ENCODE measurements at places on chromosomes 12 and 14.

DNA sequence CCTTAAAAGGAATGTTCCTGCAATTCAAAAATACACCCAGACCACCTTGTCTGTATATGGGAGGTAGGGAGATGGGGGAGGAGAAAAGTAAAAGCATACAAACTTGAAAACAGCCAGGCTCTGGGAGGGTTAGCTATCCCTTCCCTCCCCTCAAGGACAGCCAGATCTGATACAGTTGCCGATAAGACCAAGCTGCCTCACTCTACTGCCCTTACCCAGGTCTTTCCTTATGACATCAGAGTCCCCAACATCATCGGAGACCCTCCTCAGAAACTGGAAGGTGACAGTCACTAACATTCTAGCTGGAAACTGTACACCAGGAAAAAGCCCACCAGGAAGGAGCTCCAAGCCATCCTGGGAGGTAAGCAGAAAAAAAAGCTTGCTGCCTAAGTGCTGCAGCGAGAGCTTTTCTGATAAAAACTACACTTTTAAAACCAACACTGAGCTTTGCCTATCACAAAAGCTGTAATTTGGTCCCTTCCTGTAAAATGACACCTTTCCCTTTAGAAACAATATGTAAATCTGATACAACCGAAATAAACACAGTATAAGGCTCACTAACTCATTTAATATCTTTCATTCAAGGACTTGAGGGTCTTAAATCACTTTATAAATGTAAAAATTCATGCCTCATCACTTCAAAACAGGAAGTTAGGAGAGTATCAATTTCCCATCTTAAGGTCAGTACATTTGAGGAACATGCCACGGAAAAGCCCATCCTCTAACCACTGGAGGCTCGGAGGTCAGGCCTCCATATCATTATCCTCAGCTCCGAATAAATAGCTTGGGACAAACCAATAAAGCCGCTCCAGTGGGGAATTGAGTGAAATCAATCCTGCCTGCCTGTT is 20.4 kb upstream of the PLEKHH1 start:
- no peak for DNase-seq

- DNase-seq, result no peak
These were observed 15.7 kb downstream of the RTL1 start for GRCh38 chr14:100887728-100888335.

DNA sequence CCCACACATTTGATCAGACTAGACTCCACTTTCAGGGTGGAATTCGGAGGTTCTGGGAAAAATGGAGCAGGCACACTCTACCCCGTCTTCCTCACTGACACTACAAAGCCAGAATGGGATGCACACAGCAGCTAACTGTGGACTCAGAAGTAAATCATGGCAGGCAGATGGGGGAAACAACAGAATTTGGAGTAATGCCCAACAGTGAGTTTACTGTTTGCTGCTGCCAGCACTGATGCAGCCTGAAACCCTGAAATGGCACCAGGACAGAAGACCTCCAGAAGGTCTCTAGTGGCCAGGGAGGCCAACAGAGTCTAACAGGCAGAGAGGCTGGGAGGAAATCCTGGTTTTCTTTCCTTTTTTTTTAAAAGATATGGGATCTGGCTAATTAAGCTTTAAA is 24.6 kb downstream of the KCTD10 start:
- no peak for DNase-seq

- DNase-seq, result no peak
These were observed at the start of gene TBX5 for GRCh38 chr12:114405519-114406271. TSS of gene TBX5 (minus strand) at chr12:114406144. CDS start at chr12:114403898, 2,246 bp downstream.

DNA sequence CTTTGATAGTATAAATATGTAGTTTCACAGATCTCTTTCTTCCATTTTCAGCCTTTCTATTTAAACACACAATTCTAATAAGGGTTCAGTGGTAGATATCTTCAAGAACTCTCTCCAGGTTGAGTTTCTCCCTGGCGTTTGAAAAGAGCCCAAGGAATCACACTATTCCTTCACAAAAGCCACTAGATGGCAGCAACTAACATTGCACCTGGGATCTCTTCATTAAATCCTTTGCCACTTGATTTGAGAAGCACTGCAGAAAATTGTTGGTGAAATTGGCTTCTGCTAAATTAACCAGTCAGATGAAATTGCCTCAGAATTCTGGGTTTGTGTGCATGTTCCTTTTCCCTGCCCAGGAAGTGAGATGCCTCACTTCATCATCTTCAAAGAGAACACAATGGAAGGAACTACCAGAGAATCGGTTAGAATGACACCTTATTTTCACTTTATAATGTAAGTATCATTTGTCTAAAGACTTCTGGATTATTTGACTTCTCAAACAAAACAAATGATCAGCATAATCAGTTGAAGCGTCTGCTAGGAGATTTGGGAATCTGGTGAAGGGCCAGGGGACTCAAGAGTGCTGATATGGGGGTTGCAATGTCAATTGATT is 6.8 kb downstream of the CCDC198 start:
- DNase-seq, result no peak

DNA sequence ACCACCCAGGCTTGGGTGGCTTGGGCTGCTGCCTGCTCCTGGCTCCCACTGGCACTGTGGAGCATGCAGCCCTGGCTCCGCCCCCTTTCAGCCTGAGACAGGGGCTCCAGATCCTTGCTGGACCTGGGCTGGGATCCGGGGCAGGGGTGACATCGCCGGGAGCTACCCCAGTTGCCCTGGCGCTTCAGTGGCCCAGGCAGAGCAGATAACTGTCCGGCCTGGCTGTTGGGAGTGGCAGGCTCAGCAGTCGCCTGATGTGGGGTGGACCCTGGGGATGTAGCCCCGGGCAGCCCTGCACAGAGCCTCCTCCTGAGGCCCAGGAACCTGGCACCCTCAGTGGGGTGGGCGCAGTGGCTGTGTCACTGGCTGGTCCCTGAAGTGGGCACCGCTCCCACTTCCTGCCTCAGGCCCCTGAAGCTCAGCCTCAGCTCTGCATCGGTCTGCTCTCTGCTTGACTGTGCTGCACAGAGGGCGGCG is 57.9 kb downstream of the FUT8 start:
- no peak for DNase-seq

DNA sequence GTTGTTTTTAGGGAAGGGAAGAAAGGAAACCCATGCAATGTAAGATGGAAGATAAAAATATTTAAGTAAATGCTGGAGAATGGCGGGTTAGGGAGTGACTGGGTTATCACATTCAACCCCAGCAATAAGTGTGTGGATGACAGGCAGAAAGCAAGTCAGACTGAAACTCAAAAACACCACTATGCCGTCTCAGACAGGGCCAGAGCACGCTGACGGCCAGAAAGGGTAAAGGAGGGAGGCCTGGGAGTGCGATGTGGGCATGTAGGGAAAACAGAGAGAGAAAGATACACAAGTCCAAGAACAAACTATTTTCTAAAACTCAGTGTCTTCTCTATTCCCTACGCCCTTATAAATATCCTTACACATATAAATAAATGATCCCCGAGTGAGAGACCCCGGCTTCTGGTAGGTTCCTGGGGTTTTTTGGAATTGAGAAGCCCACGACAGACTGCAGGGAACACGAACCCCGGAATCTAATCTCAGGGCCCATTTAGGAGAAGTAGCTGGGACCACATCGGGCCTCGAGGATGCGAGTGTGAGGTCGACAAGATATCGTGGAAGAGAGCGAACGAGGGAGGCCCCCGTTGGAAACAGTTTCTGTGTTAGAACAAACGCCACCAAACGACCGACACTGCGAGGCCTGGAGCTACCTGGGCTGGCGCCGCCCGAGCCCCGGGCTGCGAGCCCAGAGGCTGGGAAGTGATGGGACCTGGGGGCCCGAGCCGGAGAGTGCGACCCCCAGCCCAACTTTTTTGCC is 735 bp upstream of the OTX2 start:
- DNase-seq, result no peak

DNA sequence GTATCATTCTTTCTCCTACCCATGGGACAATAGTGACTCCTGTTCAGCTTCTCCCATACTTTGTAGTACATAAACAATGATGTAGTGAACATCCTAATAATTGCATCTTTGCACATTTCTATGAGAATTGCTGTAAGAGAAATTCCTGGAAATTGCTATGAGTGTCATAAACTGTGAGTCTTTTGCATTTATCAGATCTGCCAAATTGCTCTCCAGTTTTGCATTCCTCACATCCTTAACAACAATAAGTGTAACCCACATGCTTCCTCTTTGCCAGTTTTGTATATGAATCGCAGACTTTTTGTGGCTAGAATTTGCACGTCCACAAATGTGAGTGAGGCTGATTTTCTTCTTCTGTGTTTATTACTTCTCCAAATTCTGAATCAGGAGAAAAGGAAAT is 124.0 kb upstream of the TBX5 start:
- DNase-seq, result no peak

GRCh38 chr12:51970904-51971646 is 19.6 kb downstream of the ACVR1B start:
- no peak for DNase-seq

DNA sequence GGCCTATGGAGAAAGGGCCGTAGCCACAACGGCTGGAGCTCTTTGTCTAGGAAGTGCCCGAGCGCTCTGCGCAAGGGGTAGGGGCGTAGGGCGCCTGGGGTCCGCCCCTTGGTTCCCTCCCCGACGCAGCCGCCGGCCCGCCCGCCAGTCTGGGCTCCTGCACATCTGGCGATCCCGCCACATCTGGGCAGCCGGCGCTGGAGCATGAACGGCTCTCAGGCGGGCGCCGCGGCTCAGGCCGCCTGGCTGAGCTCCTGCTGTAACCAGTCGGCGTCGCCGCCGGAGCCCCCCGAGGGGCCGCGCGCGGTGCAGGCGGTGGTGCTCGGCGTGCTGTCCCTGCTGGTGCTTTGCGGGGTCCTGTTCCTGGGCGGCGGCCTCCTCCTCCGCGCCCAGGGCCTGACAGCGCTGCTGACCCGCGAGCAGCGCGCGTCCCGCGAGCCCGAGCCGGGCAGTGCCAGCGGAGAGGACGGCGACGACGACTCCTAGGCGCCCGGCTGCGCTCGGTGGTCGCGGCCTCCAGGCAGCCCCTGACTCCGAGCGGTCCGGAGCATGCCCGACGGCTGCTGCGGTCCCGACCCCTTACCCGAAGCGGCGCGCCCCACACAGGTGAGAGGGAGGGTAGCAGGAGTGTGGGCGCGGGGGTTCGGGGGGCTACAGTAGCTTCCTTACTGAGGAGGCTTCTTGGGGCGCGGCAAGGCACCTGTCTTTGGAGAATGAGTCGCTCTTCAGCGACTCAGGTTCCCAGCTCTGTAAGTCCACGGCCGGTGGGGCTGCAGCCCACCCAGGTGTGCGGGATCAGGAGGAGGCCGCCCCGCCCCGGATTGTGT is at the start of gene SMIM41:
Gene SMIM41 (plus strand): TSS at position 129 of the 827 bp plus-strand sequence. CDS start 76 bp downstream, at position 205.
- DNase-seq, result no peak

GRCh38 chr12:72869024-72869423 is 596.9 kb downstream of the TRHDE start:
- DNase-seq, result no peak

DNA sequence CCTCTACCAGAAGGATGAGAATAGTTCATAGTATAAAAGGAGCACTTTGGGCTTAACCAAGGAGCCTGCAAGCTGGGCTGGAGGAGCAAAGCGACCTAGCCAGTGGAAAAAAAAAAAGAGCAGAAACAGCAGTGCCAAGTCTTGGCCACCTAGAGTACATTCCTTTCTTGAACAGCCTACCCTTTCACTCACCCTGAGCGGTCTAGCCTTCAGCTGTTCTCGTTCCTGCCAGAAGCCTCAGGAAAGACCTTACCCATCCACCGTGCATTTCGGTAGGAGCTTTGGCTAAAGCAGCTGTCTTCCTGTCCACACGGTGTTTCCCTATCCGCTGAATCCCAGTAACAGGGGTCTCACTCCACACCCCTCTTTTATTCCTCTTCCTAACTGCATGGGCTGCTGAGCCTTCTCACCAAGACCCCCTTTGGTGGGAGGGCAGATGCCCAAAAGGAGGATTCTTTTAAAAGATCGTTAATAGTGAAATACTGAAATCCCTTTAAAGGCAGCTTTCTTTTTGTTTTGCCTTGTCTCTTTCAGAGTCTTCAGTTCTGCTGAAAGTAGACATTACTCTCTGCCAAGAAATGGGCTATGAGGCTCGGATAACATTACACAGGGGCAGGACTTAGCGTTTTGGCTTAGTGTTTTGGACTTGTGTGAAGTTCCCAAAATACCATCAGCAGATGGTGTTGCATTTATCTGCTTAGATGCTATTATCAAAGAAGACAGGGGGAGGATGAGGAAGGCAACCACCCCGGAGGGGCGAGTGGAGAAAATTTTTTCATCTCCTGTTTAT is 88.5 kb upstream of the METAP2 start:
- DNase-seq, result no peak

GRCh38 chr14:22522466-22522957 is 66.5 kb downstream of the DAD1 start:
- DNase-seq, result no peak

DNA sequence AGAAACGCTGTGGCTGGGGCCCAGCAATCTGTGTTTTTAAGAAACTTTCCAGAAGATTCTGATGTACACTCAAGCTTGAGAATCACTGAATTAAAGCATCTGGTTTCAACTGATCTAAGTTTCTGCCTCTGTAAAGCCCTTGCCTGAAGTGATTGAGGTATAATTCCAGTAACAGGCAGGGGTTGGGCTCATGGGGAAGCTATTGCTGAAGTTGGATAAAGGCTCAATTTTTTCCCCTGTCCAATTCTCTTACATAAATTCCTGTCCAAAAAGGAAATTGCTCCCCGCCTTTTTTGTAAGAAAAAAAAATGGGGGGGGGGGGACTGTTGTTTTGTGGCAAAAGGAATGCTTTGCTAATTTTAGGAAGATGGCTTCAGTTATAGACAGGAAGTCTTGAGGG is 337.4 kb downstream of the NUAK1 start:
- DNase-seq, result no peak

DNA sequence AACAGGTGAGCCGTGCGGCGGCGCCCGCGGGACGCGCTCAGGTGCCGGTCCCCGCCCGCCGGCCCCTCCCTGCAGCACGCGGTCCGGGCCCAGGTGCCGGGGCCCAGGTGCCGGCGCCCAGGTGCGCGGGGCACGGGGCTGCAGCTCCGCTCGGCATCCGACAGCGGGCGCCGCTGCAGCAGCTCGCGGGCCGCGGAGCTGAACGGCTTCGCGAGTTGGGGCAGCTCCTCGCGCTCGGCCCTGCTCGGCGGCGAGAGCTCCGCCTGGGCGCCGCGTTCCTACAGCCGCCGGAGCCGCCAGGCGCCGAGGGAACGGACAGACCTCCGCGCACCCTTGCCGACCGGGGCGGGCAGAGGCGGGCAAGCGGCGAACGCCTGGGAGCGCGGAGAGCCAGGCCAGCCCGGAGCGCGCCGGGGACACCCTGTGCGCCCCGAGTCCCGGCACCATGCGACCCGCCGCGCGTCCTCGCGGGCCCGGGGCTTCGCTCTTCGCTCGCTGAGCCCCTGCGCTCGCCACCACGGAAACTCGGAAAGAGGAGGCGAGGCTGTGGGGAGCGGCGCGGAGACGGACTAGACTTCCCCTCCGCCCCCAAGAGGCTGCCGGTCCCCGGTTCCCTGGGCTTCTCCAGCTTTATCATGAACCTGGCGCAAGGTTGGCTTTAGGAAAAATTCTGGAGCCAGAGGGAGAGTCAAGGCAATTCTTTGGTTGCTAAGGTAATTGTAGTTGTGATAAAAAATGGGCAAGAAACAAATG is at the start of gene RGS6:
Gene RGS6 (plus strand): TSS at position 201 of the 753 bp plus-strand sequence.
- DNase-seq, result peak; percentile 8

- no peak for DNase-seq
These were observed 108.7 kb upstream of the HIF1A start for GRCh38 chr14:61586544-61587055.

Measured in stimulated activated CD8-positive, alpha-beta memory T cell treated with anti-CD3 and anti-CD28 coated beads, Interleukin-2, amount 100 ng/mL, for 48 hours (primary cell).